ENCODE measurements at places on chromosomes 2 and 18.

DNA sequence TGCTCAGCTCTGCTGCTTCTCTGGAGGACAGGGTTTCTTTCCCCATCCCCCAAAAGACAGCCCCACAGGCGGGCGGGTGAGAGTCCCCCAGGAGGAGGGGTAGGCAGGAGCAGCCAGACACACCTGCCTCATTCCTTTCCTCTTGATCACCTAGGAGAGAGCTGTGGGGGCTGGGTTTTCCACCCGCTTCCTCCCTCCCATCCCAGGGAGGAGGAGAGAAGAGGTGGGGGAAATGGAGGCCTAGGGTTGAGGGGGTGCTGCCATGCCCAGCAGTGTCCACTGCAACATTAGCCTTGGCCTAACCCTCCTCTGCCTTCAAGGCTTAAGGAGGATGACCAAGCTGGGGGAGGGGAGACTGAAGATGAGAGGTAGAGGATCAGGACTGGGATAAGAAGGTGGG, 14.7 kb downstream of the WNT10A start:
- DNase-seq, result no peak
- peaks cover 3% of the 10 kb centered on the region for H3K4me1 ChIP-seq
- peaks cover 94% of the 10 kb centered on the region for H3K27me3 ChIP-seq
- no peak overlapping the region for H3K4me3 ChIP-seq
- H3K27ac ChIP-seq, result no peak overlapping the region

GRCh38 chr2:160022162-160022561, 40.3 kb downstream of the PLA2R1 start:
- no peak for DNase-seq
- H3K4me1 ChIP-seq, result no peaks in the 10 kb centered on the region
- no peak overlapping the region for H3K27ac ChIP-seq
- H3K27me3 ChIP-seq, result no peaks in the 10 kb centered on the region

DNA sequence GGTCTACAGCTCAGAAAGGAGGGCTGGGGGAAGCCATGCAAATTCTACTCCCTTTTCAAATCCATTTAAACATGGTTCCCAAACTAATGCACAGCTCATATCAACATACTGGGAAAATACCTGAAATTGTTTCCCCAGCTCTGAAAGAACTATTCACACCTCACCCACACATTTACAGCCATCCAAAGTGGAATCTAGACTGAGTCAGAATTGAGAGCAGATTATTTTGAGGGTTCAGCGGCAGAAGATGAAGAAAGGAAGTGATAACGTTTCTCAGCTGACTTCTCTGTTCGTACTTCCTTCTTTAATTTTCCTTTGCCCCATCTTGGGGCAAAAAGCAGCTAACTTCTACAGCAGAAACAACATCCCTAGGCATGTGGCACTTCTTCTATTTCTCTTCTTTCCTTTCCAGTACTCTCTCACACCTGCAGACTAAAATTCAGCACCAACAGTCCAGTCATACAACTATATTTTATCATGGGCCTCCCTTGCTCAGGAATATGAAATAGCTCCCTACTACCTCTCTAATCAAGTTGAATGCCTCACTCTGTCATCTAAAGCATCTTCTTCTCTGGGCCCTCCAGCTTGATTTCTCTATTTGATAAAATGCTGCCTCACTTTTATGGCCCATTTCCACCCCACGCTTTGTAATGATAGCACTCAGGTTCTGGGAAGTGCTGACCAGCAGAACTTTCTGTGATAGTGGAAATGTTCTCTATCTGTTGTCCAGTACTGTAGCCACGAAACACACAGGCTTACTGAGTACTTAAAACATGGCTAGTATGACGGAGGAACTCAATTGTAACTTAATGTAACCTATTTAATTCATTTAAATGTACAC, 35.9 kb downstream of the ARHGAP25 start:
- peaks cover 1% of the 10 kb centered on the region for H3K4me1 ChIP-seq
- H3K27me3 ChIP-seq, result no peaks in the 10 kb centered on the region
- H3K36me3 ChIP-seq, result no peaks in the 10 kb centered on the region

GRCh38 chr2:212610872-212611425, 72.3 kb upstream of the ERBB4 start:
- H3K4me3 ChIP-seq, result no peak overlapping the region
- no peaks in the 10 kb centered on the region for H3K4me1 ChIP-seq
- DNase-seq, result no peak
- no peaks in the 10 kb centered on the region for H3K27me3 ChIP-seq
- no peak overlapping the region for H3K27ac ChIP-seq

DNA sequence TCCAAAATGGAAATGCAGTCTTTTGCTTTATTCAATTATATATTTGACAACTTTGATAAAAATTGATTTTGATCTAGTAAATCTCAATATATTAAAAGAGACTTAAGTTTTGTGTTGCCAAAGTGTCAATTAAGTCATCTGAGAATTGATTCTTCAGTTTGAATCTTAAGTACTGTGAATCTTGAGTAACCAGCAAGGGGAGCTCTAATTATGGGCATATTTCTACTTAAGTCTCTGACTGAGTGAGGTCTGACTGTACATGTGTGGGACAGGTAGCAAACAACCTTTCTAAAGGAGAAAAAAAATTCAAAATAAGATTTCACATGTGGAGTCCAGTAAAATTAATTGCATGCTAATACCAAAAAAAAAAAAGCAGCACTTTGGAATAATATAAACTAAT, 503.7 kb upstream of the SLC8A1 start:
- no peak for DNase-seq
- H3K36me3 ChIP-seq, result no peaks in the 10 kb centered on the region
- H3K27me3 ChIP-seq, result no peaks in the 10 kb centered on the region
- no peak overlapping the region for H3K4me3 ChIP-seq
- no peaks in the 10 kb centered on the region for H3K4me1 ChIP-seq

DNA sequence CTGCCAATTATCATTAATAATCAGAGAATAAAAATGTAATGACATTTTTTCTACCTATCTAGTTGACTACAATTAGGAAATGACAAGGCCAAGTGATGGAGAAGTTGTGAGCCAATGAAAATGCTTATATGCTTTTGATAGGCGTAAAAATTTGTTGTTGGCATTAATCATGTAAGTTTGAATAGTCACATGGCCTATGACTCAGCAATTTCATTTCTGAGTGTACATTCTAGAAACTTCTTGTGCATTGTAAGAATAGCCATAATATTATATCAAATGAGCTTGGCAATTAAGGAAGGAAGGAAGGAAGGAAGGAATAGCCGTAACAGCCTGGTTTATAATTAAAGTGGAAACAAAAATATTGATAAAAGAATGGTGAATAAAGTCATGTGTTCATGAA, 179.9 kb downstream of the PTH2R start:
- H3K4me1 ChIP-seq, result no peaks in the 10 kb centered on the region
- no peaks in the 10 kb centered on the region for H3K36me3 ChIP-seq
- H3K27ac ChIP-seq, result no peak overlapping the region
- H3K27me3 ChIP-seq, result no peaks in the 10 kb centered on the region
- H3K4me3 ChIP-seq, result no peak overlapping the region

DNA sequence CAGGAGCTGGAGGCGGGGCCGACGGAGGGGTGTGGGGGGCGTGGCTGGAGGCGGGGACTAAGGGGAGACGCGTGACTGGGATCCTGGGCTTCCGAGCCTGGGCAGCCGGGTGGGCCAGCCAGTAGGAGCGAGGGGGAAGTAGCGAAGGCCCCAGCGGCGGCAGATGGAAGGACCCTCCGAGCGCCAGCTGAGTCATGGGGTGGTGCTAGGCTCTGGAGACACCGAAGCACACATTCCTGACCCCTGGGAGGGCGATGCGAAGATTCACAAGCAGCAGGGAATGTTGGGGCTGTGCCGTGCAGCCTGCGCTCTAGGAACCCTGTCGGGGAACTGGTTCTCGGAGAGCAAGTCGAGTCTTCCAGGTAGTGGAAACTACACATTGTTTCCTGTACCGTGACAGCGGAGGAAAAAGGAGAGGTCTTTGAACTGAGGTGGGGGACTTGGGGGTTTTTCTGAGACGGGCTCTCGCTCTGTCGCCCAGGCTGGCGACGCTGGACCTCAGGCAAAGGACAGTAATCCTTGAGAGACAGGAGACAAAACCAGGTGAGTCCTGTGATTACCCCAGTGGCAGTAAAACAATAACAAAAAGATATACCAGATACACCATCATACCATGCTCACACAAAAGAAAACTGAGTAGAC, 650 bp upstream of the AFG3L2 start:
- DNase-seq, result no peak
- no peaks in the 10 kb centered on the region for H3K36me3 ChIP-seq
- no peaks in the 10 kb centered on the region for H3K27me3 ChIP-seq
- H3K4me3 ChIP-seq, result peak overlapping the region; percentile 58
- peaks cover 5% of the 10 kb centered on the region for H3K4me1 ChIP-seq
- H3K27ac ChIP-seq, result peak overlapping the region; percentile 61

DNA sequence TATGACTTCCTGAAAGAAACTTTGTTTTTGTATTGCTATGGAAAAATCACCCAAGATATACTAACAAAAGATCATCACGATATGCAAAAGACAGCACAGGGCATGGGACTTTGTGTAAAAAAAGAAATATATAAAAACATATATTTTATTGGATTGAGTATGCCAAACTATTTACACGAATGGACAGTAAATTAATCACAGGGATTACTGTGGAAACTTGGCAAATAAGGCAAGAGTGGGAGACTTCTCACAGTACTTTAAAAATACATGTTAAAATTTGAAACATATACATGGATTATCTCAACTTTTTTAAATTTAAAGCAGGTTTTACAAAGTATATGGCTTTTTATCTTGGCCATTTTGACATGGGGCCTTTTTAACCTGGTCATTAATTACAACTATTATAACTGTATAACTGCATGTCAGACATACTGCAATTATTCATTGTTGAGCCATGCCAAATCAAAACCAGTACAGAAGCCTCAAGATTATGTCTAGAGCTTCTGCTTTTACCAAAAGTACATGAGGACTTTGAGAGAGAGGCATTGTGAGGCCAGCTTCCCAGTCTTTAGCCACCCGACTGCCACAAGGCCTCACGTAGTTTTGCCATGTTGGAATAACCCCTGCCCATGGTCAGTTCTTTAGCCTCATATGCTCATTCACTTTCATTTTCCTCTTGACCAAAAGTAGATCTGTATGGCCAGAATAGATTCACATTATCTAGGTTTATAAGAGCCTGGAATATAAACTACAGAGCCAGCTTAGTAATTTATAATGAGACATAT, 419.8 kb downstream of the SETBP1 start:
- no peaks in the 10 kb centered on the region for H3K27me3 ChIP-seq
- H3K36me3 ChIP-seq, result no peaks in the 10 kb centered on the region
- H3K4me3 ChIP-seq, result no peak overlapping the region

DNA sequence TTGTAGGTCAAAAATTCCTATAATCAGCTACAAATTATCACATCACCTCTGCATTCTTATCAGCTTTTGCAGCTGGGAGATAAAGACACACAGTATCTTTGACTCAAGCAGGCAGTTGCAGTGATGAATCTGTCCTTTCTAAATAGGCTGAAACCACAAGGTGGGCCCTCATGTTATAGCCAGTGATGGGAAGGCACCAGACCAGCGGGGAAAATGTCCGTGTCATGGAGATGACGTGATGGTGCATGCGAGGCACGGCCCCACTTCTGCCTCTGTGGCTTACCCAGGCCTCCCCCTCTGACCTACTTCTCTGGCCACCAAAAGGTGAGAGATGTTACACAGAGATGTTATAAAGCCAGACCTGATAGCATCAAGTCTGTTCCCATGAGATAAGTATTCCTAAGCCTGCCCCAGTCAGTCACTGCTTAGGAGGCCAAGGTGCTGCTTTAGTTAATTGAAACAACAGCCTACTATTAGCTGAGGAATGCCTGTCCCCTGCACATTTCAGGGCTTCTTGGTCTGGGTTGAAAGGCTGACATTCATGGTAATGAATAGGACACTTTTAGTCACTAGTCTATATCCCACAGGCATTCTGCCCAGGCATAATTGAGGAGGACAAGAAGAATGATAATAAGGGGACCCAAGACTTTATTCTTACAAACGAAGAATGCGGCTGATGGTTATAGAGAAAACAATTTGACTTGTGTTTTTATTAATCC, 327.9 kb downstream of the LPIN1 start:
- no peaks in the 10 kb centered on the region for H3K4me1 ChIP-seq
- no peak overlapping the region for H3K27ac ChIP-seq
- H3K27me3 ChIP-seq, result no peaks in the 10 kb centered on the region
- H3K36me3 ChIP-seq, result no peaks in the 10 kb centered on the region

GRCh38 chr2:64391424-64391823, 62.5 kb upstream of the LGALSL start:
- H3K27me3 ChIP-seq, result no peaks in the 10 kb centered on the region
- H3K27ac ChIP-seq, result no peak overlapping the region
- H3K4me3 ChIP-seq, result no peak overlapping the region
- no peak for DNase-seq

GRCh38 chr2:218218268-218219185, 1.5 kb downstream of the ARPC2 start:
- DNase-seq, result no peak
- no peaks in the 10 kb centered on the region for H3K27me3 ChIP-seq
- peak overlapping the region; percentile 93 for H3K4me3 ChIP-seq
- H3K36me3 ChIP-seq, result peaks cover 9% of the 10 kb centered on the region
- no peak overlapping the region for H3K27ac ChIP-seq

DNA sequence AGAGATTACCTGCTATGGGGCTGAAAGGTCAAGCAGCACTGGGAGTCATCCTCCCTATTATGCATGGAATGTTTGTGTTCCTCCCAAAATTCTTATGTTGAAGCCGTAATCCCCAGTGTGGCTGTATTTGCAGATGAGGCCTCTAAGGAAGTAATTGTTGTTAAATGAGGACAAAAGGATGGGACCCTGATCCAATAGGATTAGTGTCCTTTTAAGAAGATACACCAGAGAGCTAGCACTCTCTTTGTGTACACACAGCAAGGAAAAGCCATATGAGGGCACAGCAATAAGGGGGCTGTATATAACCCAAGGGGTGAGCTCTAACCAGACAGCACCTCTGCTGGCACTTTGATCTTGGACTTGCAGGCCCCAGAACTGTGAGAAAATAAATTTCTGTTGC, 18.3 kb downstream of the STAM2 start:
- H3K4me1 ChIP-seq, result no peaks in the 10 kb centered on the region
- H3K4me3 ChIP-seq, result no peak overlapping the region
- H3K36me3 ChIP-seq, result no peaks in the 10 kb centered on the region
- H3K27ac ChIP-seq, result no peak overlapping the region
- DNase-seq, result no peak
- no peaks in the 10 kb centered on the region for H3K27me3 ChIP-seq

- H3K4me3 ChIP-seq, result no peak overlapping the region
- no peak overlapping the region for H3K27ac ChIP-seq
- H3K4me1 ChIP-seq, result no peaks in the 10 kb centered on the region
- no peaks in the 10 kb centered on the region for H3K36me3 ChIP-seq
These were observed 399.6 kb upstream of the SALL3 start for GRCh38 chr18:78579854-78580577.

DNA sequence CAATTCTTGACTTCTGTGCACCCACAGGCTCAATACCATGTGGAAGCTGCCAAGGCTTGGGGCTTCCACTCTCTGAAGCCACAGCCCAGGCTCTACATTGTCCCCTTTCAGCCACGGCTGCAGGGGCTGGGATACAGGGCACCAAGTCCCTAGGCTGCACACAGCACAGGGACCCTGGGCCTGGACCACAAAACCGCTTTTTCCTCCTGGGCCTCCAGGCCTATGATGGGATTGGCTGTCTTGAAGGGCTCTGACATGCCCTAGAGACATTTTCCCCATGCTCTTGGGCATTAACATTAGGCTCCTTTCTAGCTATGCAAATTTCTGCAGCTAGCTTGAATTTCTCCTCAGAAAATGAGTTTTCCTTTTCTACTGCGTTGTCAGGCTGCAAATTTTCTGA, 29.7 kb downstream of the NUP35 start:
- H3K27ac ChIP-seq, result no peak overlapping the region
- no peak for DNase-seq
- H3K27me3 ChIP-seq, result no peaks in the 10 kb centered on the region
- no peaks in the 10 kb centered on the region for H3K4me1 ChIP-seq
- H3K36me3 ChIP-seq, result peaks cover 3% of the 10 kb centered on the region
- no peak overlapping the region for H3K4me3 ChIP-seq

- no peaks in the 10 kb centered on the region for H3K36me3 ChIP-seq
- H3K4me3 ChIP-seq, result no peak overlapping the region
- no peaks in the 10 kb centered on the region for H3K27me3 ChIP-seq
- DNase-seq, result no peak
- H3K4me1 ChIP-seq, result no peaks in the 10 kb centered on the region
- H3K27ac ChIP-seq, result no peak overlapping the region
These were observed 46.9 kb upstream of the ARHGAP28 start for GRCh38 chr18:6682437-6683111.
